COLO829 (cell line): ENCODE measurements at places on chromosomes 1 and 21.

DNA sequence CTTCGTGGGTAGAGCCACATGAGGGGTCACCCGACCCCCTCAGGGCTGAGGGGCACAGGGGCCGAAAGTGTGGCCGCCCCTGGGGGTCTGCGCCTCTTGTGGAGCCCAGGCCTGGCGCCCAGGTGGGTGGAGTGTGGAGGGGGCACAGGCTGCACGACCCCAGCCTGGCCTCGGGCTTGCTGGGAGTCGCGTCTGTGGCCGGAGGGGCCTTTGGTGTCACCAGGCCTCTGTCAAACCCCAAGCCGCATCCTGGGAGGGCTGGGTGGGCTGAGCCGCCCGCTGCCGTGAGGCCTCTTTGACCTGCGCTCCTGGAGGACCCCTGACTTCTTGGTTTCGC is 60.7 kb downstream of the FAAP20 start:
- DNase-seq = no peak

GRCh38 chr1:147635342-147635741 is 35.0 kb downstream of the ACP6 start:
- DNase-seq = no peak

- no peak for DNase-seq
Measured at GRCh38 chr1:38784452-38785284, 74.9 kb downstream of the RRAGC start.

- no peak for DNase-seq
Measured at GRCh38 chr1:80869299-80869698, 931.4 kb upstream of the ADGRL2 start.

DNA sequence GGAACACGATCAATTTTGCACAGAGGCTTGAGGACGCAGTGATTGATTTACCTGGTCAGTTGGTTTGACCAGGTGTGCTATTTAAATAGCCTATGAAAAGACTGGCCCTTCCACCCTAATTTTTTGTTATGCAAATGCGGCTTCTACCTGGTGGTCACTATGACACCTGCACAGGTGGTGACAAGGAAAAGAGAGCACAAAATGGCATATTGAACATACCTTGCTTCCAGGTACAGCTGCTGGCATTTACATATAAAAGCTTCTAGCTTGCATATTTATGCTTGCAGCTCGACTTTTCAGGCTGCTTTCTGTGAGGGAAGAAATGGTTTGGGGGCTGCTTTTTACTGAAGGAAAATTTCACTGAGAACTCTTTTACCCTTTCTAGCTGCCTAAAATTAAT is 15.3 kb upstream of the FMO4 start:
- DNase-seq = no peak
